ENCODE measurements at places on chromosomes 3 and 15. TPM values are rescaled to one million over a fixed set of nuclear protein-coding genes. Genes with fewer than 3 reads are reported as not detected.

NCK1 gene
- 48.5 TPM for total RNA-seq

AMIGO3 gene
- total RNA-seq: 0.30 TPM

PEX5L gene
- total RNA-seq: 0.04 TPM

CACNA2D2 gene
- 0.62 TPM for total RNA-seq

TMC3 gene
- total RNA-seq: not detected

MYO5C gene
- 2.4 TPM for total RNA-seq

PODXL2 gene
- 2.9 TPM for total RNA-seq

GRCh38 chr3:56089739-56090138, 378.5 kb downstream of the ERC2 start:
- no peaks in the 10 kb centered on the region for H3K36me3 ChIP-seq
- no peak overlapping the region for H3K27ac ChIP-seq
- H3K4me3 ChIP-seq: no peak overlapping the region
- H3K4me1 ChIP-seq: no peaks in the 10 kb centered on the region
- DNase-seq: no peak
- peaks cover 2% of the 10 kb centered on the region for H3K27me3 ChIP-seq

- no peak for DNase-seq
- peaks cover 15% of the 10 kb centered on the region for H3K4me1 ChIP-seq
- no peaks in the 10 kb centered on the region for H3K36me3 ChIP-seq
Observed at GRCh38 chr15:90047956-90048575, 46.9 kb downstream of the ZNF710 start.

DNA sequence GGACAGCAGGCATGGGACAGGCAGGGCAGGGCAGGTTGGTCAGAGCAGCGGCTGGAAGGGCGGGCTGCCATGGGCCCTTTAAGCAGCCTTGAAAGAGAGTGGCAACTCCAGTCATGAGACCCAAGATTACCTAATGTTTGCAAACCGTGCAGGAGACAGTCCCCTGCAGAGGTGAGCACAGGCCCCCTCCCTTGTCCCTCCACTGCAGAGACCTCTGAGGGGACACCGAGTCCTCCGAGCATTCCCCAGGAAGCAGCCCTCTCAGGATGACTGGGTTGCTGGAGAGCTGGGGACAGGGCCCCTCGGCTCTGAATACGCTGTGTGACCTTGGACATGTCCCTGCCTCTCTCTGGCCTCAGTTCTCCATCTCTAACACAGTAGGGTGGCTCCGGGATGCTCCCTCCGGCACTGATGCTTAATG, 81.4 kb downstream of the IQSEC1 start:
- no peak overlapping the region for H3K27ac ChIP-seq
- H3K4me3 ChIP-seq: no peak overlapping the region
- no peak for DNase-seq
- H3K4me1 ChIP-seq: peaks cover 15% of the 10 kb centered on the region
- peaks cover 11% of the 10 kb centered on the region for H3K36me3 ChIP-seq

DNA sequence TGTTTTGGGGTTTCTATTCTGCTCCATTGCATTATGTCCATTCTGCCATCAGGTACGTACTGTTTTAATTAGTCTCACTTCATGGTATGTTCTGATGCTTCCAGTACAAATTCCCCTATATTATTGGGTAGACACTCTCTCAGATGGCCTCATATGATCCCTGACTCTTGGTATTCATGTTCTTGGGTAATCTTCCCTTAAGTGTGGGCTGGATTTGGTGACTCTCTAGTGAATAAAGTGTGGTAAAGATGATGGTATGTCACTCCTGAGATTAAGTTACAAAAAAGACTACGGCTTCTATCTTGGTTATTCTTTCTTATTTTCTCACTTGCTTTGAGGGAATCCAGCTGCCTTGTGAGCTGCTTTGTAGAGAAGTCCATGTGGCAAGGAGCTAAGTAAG, 89.6 kb upstream of the TBC1D5 start:
- DNase-seq: no peak
- no peaks in the 10 kb centered on the region for H3K4me1 ChIP-seq
- peaks cover 23% of the 10 kb centered on the region for H3K27me3 ChIP-seq
- H3K36me3 ChIP-seq: no peaks in the 10 kb centered on the region
- no peak overlapping the region for H3K27ac ChIP-seq

DNA sequence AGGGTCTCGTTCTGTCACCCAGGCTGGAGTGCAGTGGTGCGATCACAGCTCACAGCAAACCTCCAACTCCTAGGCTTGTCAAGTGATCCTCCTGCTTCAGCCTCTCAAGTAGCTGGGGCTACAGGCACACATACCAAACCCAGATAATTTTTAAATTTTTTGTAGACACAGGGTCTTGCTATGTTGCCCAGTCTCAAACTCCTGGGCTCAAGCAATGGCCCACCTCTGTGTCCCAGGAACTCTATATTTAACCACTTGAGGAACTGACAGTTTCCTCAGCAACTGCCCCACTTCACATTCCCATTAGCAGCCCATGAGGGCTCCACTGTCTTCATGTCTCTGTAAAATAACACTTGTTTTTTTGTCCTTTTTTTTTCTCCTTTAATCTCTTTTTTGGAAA, 68.4 kb downstream of the TAMM41 start:
- peaks cover 2% of the 10 kb centered on the region for H3K4me1 ChIP-seq
- H3K4me3 ChIP-seq: no peak overlapping the region
- no peaks in the 10 kb centered on the region for H3K27me3 ChIP-seq
- DNase-seq: no peak
- no peak overlapping the region for H3K27ac ChIP-seq

DNA sequence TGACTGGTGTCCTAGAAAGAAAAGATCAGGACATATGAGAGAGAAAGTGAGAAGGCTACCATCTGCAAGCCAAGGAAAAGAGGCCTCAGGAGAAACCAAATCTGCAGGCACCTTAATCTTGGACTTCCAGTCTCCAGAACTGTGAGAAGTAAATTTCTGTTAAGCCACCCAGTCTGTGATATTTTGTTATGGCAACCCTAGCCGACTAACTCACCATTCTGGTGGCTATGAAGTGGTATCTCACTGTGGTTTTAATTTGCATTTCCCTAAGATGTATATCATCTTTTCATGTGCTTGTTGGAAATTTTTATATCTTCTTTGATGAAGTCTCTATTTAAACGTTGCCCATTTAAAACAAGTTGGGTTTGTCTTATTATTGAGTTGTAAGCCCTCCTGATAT, 40.6 kb downstream of the ILDR1 start:
- H3K4me3 ChIP-seq: no peak overlapping the region
- peaks cover 11% of the 10 kb centered on the region for H3K27me3 ChIP-seq
- no peak for DNase-seq
- no peak overlapping the region for H3K27ac ChIP-seq
- peaks cover 12% of the 10 kb centered on the region for H3K4me1 ChIP-seq

- H3K4me1 ChIP-seq: peaks cover 17% of the 10 kb centered on the region
- H3K27ac ChIP-seq: no peak overlapping the region
- H3K36me3 ChIP-seq: peaks cover 69% of the 10 kb centered on the region
Observed at GRCh38 chr15:69444686-69445085, 7.9 kb upstream of the RPLP1 start.

GRCh38 chr15:39051626-39052322, 487.2 kb upstream of the RASGRP1 start:
- H3K4me3 ChIP-seq: no peak overlapping the region
- peaks cover 19% of the 10 kb centered on the region for H3K27me3 ChIP-seq
- H3K27ac ChIP-seq: no peak overlapping the region
- no peaks in the 10 kb centered on the region for H3K36me3 ChIP-seq
- H3K4me1 ChIP-seq: no peaks in the 10 kb centered on the region
- DNase-seq: no peak

DNA sequence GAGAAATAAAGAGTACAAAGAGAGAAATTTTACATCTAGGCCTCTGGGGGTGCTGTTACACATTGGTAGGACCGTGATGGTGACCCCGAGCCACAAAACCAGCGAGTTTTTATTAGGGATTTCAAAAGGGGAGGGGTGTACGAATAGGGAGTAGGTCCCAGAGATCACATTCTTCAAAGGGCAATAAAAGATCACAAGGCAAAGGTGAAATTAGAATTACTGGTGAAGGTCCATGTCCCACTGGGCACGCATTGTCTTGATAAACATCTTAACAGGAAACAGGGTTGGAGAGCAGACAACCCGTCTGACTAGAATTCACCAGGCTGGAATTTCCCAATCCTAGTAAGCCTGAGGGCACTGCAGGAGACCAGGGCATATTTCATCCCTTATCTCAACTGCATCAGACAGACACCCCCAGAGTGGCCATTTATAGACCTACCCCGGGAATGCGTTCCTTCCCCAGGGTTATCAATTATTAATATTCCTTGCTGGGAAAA, 4.3 kb downstream of the IRAK2 start:
- no peak for DNase-seq
- peaks cover 13% of the 10 kb centered on the region for H3K36me3 ChIP-seq
- H3K4me3 ChIP-seq: no peak overlapping the region

Measured in activated CD4-positive, alpha-beta T cell treated with anti-CD3 and anti-CD28 coated beads, Interleukin-2, amount 10 ng/mL, durations not matched to agents 7 days and 5 days (primary cell).